ENCODE measurements at places on chromosomes 6 and 20.
A peak's percentile ranks its signal among the peaks of the same experiment; 100 is the strongest.

GRCh38 chr20:33687993-33688937, 2.1 kb upstream of the E2F1 start:
- DNase-seq, result no peak

DNA sequence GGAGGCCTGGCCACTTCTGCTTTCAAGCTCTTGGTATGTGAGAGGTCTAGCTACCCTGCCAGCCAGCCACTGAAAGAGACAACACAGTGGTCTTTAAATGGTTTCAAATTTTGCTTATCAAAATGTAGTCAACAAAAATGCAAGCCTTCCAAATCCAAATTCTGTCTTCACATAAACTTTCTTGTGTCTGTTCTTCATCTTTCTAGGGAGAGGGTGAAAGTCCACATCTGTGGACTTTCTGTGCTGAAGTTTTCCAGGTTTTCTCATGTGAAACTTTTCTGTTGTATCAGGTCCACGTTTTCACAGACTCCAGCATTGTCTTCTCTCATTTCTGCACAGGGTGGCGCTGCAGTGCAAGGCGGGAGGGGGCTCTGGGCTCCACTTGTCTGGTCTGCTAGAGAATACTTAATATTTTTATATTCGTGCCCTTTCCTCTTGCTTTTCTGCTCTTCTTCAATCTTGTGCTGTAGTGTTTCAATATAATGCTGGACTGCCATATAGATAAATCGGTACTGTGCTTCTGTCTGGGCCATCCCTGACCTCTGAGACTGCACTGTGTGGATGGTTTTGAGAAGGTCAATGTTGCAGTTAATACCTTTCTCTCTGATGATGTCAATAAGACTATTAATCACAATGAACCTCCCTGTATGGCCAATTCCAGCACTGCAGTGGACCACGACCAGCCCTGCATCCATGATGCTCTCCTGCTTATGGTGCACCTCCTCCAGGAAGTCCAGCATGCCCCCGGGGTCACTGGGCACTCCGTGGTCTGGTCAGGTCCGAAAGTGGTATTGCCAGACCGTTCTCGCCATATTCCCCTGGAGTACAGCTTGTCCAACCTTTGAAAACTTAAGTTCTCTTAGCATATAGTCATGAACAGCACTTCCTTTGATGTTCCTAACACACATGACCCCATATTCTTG, 161.6 kb upstream of the TNFAIP3 start:
- no peak for DNase-seq

- no peak for DNase-seq
Measured at GRCh38 chr20:25318471-25319240, 70.8 kb downstream of the PYGB start.

- peak; percentile 49 for DNase-seq
Measured at GRCh38 chr20:51767867-51768758, at the start of gene ATP9A. TSS of gene ATP9A (minus strand) at chr20:51768390. CDS start at chr20:51768369, 21 bp downstream.

GRCh38 chr6:106281088-106281487, 44.5 kb downstream of the ATG5 start:
- no peak for DNase-seq

GRCh38 chr6:94751641-94752329, 825.5 kb upstream of the MANEA start:
- no peak for DNase-seq

DNA sequence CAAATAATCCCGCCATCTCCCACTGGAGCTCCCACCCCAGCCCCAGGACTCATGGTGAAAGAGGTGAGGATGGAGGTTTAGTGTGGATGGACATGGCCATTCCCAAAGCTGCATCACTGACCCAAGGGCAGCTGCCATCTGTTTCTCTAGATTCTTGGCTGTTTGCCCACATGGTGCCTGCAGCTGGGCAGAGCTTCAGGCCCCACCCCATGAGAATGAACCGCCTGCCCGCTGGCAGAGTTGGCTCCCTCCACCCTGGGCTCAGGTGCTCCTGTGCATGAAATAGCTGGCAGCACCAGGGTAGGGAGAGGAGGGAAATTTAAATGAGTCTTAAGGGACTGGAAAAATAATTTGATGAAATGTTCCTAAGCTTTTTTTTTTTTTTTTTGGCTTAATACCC, 17.4 kb downstream of the SCML4 start:
- DNase-seq, result no peak

- no peak for DNase-seq
Measured at GRCh38 chr20:3195590-3196237, 8.8 kb downstream of the DDRGK1 start.

GRCh38 chr6:10312445-10312844, 102.4 kb downstream of the TFAP2A start:
- DNase-seq, result no peak

- DNase-seq, result no peak
Measured at GRCh38 chr6:168029459-168030217, 32.2 kb downstream of the KIF25 start.

DNA sequence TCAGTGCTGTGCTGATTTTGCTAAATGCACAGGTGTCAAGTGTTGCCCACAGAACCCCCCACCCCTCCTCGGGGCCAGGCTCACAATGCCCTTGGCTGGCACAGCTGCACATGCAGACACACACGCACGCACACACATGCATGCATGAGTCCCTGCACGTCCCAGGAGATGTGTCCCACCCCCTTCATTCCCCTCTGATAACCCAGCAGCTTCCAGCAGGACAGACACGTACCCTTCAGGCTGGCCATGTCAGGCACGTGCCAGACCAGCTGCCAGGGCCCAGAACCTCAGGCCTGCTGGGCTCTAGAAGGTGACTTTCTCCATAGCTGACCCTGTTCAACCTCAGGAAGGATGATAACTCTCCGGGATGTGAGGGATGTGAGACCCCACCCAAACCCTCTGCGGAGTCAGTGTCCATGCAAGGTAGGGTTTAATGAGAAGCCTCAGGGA, 44.4 kb downstream of the MRPL14 start:
- DNase-seq, result no peak

DNA sequence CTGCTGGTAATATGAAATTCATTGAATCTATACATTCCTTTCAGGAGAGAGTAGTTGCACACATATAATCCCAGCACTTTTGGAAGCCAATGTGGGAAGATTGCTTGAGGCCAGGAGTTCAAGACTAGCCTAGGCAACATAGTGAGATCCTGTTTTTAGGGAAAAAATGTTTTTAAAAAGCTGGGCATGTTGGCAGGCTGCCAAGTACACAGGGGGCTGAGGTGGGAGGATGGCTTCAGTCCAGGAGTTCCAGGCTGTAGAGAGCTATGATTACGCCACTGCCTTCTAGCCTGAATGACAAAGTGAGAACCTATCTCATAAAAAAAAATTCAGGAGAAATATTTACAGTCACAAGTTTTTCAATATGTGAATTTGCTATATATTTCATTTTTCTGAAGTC, 71.9 kb downstream of the GRM1 start:
- no peak for DNase-seq

GRCh38 chr6:72081871-72082270, 195.5 kb downstream of the RIMS1 start:
- no peak for DNase-seq

DNA sequence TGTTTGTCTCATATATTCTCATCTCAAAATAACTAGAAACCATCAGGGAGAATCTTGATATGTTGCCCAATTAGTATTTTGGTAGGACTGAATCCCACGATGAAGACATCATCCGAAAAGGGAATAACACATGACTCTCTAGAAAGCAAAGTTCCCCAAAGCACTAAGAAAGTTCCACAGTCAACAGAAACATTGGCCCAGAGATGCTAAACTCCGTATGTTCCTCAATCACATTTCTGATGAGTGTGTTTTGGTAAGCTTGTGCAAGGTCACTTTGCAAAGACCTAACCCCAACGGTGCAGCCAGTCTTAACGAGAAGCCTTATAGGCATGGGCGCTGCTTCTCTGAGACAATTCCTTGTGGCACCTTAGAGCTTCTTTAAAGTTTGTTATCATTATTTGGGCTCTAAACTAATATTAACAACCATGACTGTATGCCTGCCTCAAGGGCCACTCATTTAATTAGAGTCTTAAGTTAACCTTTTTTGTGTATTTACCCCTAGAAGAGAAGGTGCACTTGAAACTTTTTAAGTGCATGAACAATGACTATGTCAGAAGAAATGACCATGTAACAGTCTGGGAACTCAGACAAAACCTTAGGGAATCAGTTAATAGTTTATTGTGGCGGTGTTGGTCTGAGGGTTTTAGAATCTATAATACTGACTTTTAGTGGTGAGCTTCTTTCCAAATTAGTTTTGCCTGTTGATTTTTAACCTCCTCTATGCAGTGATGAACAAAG, 202.0 kb upstream of the RAB32 start:
- no peak for DNase-seq

DNA sequence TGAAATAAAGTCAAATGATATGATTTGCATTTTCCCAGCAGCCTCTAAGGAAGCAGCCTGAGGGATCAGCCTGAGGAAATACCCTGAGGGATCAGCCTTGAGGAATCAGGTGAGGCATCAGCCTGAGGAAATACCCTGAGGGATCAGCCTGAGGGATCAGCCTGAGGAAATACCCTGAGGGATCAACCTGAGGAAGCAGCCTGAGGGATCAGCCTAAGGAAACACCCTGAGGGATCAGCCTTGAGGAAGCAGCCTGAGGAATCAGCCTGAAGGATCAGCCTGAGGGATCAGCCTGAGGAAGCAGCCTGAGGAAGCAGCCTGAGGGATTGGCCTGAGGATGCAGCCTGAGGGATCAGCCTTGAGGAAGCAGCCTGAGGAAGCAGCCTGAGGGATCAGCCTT, 669.7 kb upstream of the AGPAT4 start:
- no peak for DNase-seq

DNA sequence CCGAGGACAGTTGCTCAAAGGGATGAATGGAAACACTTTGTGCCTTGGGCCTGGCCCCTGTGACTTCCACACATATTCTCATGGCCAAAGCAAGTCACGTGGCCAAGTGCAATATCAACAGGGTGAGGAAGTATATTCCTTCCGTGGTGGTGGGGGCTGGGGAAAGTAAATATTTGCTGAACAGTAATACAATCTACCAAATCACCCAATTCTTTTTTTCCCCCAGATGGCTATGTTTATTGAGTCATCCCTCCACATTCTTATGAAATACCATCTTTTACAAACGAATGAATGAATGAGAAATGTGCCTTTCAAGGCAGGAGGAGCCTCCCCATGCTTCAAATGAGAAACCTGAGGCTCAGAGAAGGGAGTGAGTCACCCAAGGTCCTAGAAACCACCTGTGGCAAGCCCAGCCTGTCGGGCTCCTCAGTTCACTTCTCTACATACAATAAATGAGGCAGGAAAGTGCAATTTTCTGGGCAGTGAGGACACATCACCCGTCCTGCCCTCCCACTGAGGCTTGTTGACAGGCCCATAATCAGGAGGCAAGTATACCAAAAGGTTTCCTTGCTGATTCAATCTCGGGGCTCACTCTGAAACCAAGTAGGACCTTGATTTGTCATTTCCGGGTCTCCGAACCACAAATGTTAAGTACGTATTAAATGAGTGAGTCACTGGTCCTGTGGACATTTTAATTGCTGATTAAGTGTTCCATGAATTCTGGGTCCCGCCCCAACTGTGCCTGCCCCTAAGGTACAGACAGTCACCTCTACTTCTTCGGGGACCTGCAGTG, 25.3 kb upstream of the TOP1 start:
- DNase-seq, result peak; percentile 63

DNA sequence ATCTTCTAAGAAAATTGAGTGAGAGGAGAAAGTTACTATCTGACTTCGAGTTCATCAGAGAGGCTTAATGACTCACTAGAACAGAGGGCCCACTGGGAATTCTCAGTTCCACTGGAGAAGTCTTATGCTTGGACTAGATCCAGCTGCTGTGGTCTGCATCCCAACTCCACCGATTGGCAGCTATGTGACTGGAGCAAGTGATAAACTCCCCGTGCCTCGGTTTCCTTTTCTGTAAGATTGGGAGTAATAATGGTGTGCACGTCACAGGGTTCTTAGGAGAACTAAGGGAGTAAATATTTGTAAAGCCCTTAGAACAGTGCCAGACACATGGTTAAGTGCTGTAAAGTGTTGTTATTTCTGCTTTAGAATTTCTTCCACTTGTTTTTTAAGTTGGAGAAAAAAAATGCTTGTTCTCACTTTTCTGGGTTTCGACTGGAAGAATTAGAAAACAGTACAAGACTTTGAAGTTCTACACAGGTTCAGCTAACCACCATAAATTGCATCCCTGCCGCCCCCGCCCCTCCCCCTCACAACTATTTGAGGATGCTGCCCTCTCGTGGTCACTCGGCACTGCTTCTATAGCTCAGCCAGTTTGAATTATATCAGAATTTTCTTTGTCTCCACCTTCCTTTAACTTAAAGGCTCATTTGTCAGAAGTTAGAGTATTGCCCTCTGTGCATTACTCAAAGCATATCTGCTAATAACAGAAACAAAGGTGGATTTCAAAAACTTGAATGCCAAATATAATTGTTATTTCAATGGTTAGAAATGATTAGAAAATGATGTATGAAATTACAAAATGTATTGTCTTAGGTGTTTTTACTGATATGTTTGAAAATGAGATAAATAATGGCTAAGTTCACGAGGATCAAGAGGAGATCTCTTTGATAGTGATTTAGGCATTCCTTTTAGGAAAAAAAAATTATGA, 95.0 kb upstream of the IFNGR1 start:
- DNase-seq, result peak; percentile 8

DNA sequence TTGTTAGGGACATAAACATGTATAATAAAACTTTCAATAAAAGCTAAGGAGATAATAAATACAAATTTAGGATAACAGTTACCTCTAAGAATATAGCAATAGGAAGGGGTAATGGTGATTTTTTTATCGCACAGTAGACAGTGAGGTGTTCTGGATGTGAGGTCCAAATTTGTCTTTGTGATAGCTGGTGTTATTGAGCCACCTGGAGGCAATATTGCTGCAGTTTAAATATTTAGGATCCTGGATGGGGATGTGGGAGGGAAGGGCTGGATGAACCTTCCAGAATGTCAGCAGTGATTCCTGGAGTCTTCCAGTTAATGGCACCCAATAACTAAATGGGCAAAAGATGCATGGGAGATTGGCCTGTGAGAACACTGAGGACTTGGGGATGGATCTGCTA, 13.9 kb downstream of the DEFB123 start:
- DNase-seq, result no peak

GRCh38 chr20:47243532-47244305, 112.8 kb downstream of the ZMYND8 start:
- DNase-seq, result no peak

GRCh38 chr20:57998981-57999464, 229.4 kb downstream of the ANKRD60 start:
- DNase-seq, result no peak

DNA sequence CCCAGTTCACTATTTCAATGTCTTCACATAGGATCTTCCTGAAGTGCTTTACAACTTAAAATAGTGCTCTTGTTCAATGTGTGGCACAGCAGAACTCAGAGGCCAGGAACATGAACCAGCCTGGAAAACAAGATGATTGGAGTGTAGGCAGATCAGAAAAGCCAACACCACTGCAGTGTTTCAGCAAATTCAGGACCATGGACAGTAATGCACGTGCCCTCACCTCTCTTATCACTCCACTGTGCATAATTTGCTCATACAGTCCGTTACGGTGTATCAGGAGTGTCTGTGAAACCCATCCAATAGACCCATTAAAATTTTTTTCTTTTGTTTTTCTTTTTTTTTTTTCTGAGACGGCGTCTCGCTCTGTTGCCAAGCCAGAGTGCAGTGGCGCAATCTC, 27.6 kb upstream of the HACE1 start:
- no peak for DNase-seq

Data from H54 (cell line).